ENCODE measurements at places on chromosomes 3 and 15.

DNA sequence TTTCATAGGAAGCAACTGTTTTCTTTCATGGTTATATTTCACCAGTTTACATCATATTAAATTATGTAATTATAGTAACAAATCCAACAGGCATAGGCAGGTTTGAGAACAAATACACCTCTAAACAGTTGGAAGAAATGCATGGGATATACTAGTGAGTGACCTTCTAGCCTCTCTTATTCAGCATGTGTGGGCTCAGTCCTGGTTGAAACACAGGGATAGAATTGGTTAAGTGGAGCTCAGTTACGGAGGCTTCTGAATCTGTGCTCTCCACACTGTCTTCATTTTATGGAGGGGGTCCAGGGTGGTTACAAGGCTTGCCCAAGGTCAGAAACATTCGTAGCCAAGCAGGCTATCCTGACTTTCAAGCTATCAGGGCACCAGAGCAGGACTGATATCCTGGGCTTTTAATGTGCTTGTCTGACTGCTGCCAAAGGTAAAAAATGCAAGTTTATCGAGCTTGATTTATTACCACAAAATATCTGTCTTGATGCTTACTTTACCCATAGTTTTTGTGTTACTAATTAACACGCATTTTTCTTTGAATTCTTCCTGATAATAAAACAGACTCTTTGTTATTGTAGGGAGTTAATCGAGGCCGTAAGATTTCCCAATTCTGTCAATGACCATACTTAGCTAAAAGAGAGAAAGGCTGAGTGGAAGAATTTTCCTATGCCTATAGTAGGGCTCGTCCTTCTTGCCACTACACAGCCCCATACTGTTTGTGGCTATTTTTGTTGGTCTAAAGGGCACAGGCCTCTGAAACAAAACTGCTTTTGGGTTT lies 89.6 kb downstream of the FILIP1L start:
- DNase-seq, result no peak

- no peak for DNase-seq
Observed at GRCh38 chr3:137906985-137907649, 102.8 kb upstream of the CLDN18 start.

DNA sequence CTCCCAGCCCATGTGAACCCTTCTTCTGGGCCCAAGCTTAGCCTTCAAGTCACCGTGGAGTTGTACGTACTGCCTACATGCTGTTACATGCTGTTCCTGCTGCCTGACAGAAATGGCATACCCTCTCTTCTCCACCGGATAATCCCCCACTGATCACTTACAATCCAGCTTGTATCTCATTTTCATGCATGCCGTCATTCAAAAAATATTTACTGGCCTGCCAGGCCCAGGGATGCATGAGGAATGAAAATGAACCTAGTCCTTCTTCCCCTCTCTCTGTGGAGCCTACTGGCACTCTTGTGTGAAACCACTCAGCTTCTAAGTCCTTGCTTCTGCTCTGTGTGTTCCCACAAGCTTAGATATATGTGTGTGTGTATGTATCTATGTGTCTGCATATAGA lies 60.6 kb downstream of the WNT5A start:
- no peak for DNase-seq

- no peak for DNase-seq
Observed at GRCh38 chr3:106117490-106117858, 248.7 kb upstream of the CBLB start.

DNA sequence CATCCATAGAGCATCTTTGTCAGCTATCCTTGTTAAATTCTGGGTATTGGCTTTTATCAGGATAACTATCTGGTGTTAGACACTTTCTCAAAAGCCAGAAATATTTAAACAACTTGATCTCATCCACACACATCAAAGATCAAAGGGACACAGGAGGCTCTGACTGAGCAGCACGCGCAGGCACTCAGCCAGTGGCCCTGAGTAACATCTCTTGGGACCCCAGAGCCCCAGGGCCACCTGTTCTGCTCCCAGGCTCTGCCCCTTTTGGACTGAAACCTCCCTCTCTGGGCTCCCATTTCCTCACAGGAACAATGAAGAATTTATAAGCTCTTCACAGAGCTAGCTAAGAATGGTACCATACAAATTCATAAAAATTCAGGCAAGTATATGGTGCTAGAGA lies 16.1 kb downstream of the ATP10A start:
- DNase-seq, result no peak

DNA sequence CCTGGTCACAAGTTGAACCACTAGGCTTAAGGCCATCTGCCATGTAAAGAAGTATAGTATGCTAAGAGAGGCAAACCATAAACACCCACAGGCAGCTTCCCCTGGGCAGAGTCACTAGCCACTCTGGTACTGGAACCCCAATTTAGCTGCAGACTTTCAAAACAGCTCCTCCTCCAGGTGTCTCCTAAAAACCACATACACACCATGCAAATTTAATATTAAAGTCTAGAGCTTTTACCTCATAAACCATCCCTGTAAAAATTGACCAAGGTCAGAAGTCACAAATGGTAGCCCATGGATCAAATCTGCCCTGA lies 99.1 kb upstream of the STT3B start:
- DNase-seq, result no peak

DNA sequence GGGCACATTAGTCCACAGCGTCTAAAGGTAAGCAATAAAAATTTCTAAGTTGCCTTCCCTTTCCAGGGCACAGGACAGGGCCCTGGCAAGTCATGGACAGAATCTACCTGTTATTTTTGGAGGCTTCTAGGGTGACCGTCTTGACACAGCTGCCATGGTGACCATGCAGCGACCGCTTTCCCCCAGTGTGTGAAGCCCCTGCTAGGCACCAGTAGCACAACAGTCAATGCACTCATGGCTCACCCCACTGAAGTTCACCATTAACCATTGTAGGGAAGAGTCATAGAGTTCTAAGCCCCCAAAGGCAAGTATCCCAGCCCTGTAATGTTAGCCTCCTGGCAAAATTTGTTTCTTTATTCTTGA lies 43.8 kb upstream of the SLCO2A1 start:
- no peak for DNase-seq

DNA sequence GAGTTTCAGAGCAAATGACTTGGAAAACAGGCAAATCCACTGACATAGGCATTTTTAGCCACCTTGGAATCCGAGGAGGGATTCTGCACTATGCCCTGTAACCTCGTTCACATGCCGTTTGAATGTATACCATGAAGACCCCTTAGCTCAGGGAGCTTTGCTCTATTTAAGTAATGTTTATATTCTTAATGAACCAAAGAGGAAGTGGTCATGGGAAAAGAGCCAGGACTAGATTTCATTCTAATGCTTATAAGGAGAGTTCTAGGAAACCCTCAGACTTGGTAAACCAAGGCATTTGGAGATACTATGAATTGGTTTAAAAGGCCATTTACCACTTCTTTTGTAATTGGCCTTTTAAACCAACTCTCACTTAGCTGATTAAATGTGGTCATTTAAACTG lies 178.9 kb downstream of the IGF1R start:
- no peak for DNase-seq
